Activated CD8-positive, alpha-beta memory T cell treated with anti-CD3 and anti-CD28 coated beads, Interleukin-2, amount 50 U/mL, for 4 hours (primary cell): ENCODE measurements at places on chromosomes 2 and 18.

DNA sequence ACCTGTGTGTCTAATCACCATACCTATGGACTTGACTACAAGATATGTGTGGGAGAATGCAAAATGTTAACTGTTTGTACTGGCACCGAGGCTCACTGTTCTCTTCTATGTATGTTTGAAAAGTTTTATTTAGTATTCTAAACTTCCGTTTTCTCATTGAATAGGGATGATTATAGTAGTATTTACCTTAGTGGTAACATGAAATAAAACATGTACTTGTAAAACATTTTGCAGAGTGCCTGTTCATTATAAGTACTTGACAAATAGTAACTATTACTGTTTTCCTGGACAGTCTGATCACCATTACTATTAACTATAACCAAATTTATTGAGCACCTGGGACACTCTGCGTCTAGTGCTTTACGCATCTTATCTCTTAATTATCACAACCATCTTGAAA is 24.8 kb downstream of the DDX1 start:
- DNase-seq = no peak

DNA sequence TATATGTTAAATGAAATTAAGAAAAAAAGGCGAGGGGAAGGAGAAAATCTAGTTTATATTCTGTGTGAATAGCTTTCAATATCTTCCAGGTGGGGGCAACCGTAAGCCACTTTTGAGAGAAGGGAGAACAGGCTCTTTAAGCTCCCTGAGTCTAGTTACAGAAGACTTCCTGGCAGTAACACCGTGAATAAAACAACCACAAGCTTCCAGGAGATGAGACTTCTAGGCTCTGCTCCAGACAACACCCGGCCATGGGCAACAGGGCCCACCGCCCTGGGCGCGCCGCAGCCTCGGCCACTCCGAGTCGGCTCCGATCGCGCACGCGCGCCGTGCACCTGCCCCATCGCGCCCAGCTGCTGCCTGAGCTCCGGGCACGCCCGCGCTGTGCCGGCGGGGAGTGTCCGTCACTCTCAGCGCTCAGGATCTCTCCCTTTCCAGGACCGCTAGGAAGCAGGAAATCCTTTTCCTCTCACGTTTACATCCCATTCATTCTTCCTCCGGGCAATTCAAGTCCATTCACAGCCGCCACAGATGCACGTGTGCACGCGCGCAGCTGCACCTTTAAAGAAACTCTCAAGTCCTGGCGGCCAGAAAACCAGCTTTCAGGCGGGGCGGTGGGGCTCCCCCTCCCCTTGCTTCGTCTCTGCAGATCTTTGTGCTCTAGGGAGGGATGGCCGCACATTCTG is 19.4 kb upstream of the PAX3 start:
- no peak for DNase-seq

DNA sequence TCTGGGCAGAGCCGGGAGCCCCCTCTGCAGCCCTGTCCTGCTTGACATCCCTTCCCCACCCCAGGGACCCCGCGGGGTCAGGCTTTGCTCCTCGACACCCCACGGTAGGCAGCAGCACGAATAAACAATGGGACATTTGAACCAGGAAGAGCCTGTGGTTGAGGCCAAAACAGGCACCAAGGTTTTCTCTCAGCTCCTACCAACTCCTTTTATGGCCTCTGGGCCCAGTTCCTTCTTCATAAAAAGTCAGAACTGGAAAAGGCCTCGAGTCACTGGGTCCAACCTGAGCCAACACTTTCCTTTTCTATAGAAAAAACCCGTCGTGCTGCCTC is 20.6 kb downstream of the TEX44 start:
- DNase-seq = no peak

DNA sequence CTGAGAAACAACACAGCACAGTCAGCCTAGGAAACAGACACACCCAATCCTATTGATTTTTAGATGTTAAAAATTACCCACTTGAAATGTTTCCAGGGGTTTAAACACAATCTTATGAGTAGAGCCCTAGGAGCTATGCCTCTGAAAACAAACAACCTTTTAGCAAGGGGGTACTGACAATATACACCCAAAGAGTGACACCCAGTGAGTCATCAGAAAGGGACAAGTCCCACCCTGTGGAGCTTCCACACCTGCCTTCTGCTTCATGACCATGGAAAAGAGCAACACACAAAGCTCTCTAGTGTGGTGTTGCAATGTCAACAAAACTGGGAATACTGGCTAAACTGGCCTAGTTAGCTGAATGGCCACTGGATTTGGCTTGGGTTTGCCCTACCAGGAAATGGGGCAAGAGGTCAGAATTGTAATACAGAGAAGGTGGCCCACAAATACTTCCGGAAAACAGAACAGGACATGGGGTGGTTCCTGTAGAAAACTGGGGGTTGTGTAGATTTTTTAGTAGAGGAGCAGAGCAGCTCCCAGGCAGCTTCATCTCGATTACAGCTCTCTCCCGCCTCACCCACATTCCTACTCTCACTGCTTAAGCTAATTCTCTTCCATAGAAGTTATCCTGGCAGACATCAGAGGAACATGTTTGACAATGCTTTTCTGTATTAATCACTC is 98.2 kb downstream of the GAREM1 start:
- DNase-seq = no peak

GRCh38 chr18:25019931-25020330 is 332.0 kb downstream of the ZNF521 start:
- no peak for DNase-seq

DNA sequence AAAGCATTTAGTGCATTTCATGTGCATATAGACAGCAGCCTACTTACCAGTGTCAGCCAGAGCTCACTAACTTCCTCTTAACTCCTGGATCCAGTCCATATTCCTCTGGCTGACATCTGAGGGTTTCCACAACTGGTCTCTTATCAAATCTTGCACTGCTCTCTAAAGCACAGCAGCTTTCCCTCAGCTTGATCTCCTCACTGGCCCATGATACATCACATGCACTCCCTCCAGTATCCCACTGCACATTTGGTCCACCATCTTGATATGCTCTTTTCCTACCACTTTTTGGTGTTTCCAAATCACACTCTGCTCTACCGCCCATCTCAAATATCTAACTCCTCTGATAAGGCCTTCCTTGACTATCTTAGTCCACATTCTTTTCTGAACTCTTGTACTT is 105.0 kb upstream of the ZFP36L2 start:
- DNase-seq = no peak

GRCh38 chr2:226638576-226638975 is 161.0 kb downstream of the IRS1 start:
- DNase-seq = no peak

GRCh38 chr18:3623769-3624545 is 174.0 kb downstream of the TGIF1 start:
- no peak for DNase-seq

DNA sequence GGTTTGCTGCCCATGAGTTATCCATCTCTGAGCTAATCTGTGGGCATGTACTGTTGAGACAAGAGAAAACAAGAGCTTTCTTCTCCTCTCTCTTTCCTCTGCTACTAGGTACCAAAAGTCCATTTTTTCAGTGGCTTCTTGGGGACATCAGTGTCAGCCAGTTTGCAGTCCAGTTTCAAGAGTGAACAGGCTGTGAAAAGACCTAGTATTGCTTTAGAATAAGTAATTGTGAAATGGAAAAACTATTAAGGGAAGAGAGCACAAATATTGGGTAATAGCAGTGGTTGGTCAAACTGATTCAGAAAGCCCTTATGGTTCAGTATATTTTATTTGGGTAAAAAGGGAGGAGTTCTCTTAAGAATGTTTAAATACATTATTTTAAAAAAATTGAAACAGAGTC is 33.0 kb upstream of the MEP1B start:
- DNase-seq = no peak

GRCh38 chr2:180983468-180984242 is 3.2 kb downstream of the UBE2E3 start:
- no peak for DNase-seq

DNA sequence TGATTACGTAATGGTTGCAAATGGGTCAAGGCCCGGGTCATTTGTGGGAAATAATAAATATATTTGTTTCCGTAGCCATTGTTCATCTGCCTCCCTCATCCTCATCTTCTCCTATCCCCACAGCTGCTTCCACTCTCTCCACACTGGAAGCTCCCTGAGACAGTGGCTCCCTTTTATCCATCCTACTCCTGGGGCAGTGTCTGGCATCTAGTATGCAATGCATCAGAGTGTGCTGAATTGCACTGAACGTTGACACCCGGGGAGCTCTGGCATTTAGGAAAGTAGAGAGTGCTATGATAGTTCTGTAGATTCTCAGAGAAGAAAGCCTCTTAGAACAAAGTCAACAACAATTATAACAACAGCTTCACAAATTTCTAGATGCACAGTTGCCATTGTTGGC is 45.5 kb upstream of the NAB1 start:
- no peak for DNase-seq

DNA sequence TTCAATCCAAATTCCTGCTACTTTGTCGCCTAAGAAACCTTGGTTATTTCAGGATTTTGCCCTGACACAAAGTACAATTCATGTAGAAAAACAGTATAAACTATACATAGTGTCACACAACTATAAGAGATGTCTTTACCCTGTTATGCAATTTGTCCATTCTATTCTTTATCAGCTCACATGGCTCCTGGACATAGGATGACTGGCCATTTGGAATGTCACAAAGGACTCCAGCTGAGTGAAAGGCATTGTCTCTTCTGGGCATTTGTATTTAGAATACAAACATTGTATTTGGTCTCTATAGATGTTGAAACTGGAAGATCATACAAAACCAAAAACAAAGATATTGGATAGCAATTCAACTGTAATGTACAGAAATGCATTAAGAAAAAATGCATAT is 944.6 kb upstream of the LRRTM1 start:
- DNase-seq = no peak
